Activated B cell treated with CpG ODN at 0.5 μM for 24 hours (primary cell): ENCODE measurements at places on chromosomes 3 and 15. TPM values are rescaled to one million over a fixed set of nuclear protein-coding genes. Genes with fewer than 3 reads are reported as not detected.

PARP15 gene
- total RNA-seq, result 162 and 213 TPM in 2 replicates

GRCh38 chr3:15330031-15330596 lies 2.3 kb downstream of the SH3BP5 start:
- DNase-seq, result no peak

DNA sequence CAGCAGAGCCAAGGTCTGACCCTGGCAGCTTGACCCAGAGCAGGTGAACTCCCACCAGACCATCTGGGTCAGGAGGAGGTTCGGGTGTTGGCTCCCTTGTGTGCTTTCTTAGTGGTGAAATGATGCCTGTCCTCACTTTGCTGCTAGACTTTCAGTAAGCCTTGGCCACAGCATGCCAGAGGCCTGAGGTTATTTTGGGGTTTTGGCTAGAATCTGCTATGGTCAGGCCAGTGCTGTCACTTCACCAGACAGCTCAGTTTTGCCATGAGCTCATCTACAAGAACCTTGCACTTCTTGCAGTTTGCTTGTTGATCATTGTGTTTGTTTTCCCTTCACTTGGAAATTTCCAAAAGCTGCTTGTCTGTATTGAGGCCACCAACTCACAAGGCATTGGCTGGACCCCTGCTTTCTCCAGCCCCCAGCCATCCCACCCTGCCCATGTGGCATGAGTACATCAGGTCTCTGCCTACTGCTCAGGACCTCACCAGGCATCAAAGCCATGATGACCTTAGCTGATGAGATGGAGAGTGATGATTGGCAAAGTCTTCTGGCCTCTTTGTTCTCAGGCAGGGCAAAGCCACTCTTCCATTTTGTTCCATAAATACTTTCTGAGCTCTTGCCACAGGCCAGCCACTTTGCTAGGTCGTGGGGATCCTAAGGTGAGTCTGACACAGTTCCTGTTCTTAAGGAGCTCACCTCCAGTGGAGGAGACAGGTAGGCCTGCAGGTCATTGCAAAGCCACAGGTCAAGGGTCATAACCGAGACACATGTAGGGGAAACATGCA lies 122.6 kb downstream of the ARNT2 start:
- no peak for DNase-seq

- DNase-seq, result peak; percentile 28
These were observed 1.0 kb downstream of the UBE2E1 start for GRCh38 chr3:23806534-23807423.

ASB14 gene
- total RNA-seq, result not detected in 2 replicates

GRCh38 chr3:106710596-106710995 lies 666.6 kb upstream of the CCDC54 start:
- no peak for DNase-seq

CACNA2D3 gene
- total RNA-seq, result not detected in 2 replicates

- DNase-seq, result no peak
These were observed 42.0 kb downstream of the RORA start for GRCh38 chr15:61186905-61187741.

PLSCR1 gene
- total RNA-seq, result 34.2 and 37.2 TPM in 2 replicates

DNA sequence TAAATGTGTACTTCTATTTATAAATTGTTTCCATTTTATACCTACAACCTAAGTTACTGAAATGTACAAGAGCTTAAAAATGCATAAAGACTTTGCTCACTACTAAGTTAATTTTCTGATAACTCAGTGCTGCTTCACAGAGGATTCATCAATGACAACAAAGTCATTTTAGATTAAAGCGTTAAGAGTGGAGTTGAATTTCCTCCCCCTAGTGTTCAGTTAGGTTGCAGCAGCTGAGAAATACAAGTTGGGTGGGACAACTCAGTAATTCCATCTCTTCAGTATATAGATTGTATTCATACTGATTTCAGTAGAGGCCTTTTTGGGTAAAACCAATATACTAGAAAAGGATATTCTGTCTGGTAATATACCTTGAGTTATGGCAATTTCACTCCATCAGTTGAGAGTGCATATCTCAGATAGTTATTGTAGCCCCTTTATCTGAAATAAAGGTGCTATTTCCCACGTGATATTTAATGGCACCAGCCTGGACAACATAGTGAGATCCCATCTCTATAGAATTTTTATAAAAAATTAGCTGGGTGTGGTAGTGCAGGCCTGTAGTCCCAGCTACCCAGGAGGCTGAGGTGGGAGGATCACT lies 6.9 kb upstream of the RPL35A start:
- DNase-seq, result no peak

IGSF11 gene
- total RNA-seq, result not detected in 2 replicates

DYNC1LI1 gene
- total RNA-seq, result 32.6 and 38.8 TPM in 2 replicates

REC114 gene
- not detected in 2 replicates for total RNA-seq

FAM107A gene
- not detected in 2 replicates for total RNA-seq

- DNase-seq, result no peak
These were observed 84.7 kb downstream of the SEC22A start for GRCh38 chr3:123286308-123287023.

GRCh38 chr3:134039161-134039862 lies 9.6 kb upstream of the SLCO2A1 start:
- no peak for DNase-seq

- DNase-seq, result peak; percentile 42
These were observed 246.8 kb upstream of the TOPAZ1 start for GRCh38 chr3:43994657-43995546.

TRPM1 gene
- total RNA-seq, result 0.05 TPM in 1 of 2 replicates, not detected in the other

DNA sequence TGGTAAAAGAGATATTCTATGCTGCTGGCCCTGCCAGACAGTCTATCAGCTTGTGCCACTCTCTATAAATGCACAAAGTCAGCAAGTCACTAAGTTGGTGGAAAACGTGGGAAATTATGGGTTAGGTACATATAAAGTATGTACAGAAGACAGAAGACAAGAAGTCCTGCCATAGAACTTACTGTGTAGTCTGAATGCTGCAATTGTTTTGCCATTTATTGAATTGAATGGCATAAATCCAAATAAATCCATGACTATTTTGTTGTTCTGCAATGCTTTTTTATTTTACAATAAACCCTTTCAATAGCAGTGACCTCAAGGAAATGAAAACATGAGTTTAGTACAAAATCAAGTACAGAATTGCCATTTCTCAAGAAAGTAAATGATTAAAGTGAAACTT lies 34.1 kb upstream of the TM4SF1 start:
- no peak for DNase-seq

RBMS3 gene
- 0.31 and 0.56 TPM in 2 replicates for total RNA-seq
